ENCODE measurements at places on chromosomes 3 and 15.

GRCh38 chr15:66891776-66892175 is 173.6 kb upstream of the SMAD3 start:
- no peak for DNase-seq

- DNase-seq: no peak
Measured at GRCh38 chr15:80434926-80435720, 30.9 kb downstream of the ARNT2 start.

DNA sequence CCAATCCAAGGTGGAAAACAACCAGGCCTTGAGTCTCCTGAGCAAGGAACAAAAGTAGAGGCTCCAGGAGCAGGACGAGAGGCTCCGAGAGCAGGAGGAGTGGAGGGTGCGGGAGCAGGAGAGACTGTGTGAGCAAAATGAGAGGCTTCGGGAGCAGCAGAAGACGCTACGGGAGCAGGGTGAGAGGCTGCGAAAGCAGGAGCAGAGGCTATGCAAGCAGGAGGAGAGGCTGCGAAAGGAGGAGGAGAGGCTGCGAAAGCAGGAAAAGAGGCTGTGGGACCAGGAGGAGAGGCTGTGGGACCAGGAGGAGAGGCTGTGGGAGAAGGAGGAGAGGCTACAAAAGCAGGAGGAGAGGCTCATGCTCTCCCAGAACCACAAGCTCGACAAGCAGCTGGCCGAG is 60.3 kb upstream of the UBE2Q2 start:
- no peak for DNase-seq

DNA sequence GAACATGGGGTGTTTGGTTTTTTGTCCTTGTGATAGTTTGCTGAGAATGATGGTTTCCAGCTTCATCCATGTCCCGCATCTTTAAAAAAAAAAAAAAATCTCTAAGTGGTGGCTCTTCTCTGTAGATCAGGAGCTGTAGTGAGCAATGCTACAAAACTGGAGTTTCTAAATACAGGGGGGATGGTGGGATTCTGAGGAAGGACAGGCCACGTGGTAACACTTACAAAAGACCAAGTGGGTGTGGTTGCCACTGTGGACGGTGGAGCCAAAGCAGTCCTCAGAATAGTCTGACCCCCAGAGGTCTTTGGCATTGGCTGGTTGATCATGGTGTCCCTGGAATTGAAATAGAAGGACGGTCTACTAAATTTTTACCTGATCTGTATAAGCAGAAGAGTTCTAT is 7.7 kb downstream of the CCRL2 start:
- no peak for DNase-seq

- no peak for DNase-seq
Measured at GRCh38 chr3:103644450-103644849, 1209.6 kb downstream of the ZPLD1 start.

GRCh38 chr3:42195879-42196330 is 70.1 kb downstream of the CCK start:
- peak; percentile 27 for DNase-seq

DNA sequence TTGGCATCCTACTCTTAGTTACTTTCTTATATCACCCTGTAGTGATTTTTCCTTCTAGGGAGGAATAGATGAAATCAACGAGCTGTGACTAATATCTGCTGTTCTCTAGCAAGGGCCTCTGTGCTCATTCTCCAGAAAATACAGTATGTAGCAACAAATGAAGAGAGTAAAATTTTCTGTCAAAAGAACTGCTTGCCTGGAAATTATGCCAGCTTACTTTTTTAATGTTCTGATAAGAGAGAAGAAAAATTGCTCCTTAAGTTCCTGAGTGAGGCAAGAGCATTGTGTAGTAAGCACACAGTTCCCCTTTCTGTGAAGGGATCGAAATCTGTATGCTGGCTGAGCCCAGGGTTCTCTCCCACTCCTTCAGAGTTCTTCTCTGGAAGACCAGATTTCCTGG is 51.4 kb upstream of the GK5 start:
- DNase-seq: peak; percentile 56

- DNase-seq: peak; percentile 84
Measured at GRCh38 chr15:66761726-66762595, 59.9 kb downstream of the SMAD6 start.

DNA sequence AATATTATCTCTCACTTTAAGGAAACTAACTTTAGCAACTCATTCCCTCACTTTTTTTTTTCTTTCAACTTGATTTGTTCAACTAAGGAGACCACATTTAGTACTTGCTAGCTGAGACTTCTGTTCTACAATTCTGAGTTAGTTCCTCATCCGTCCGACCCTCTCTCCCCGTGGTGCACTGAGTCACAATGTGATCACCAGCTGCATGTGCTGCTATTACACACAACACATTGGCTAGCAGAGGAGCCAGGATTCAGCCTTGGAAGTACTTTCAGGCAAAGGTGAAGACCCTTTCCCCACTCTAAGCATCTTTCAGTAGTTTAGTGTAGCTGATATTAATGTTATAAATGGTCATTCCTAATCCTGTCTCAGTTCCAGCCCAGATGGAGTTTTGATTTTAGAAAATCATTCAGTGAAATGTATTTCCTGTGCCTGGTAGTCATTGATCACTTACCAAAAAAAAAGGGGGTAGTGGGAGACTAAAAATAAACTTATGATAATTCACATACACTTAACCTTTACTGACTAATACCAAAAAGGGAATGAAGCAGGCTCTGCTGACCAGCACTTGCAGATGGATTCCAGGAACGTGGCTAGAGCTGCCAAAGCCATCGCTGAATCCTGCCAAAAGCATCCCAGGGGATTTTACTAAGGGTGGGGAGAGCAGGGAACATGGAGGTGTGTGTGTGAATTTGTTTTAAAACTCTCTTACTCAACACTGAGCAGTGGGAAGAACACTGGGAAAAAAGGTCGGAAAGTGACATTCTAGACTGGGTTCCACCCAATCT is 424.8 kb downstream of the LPP start:
- peak; percentile 98 for DNase-seq

- peak; percentile 31 for DNase-seq
Measured at GRCh38 chr3:97793420-97794019, 28.3 kb upstream of the CRYBG3 start.

GRCh38 chr15:38991126-38991525 is 426.5 kb upstream of the RASGRP1 start:
- DNase-seq: peak; percentile 49

- no peak for DNase-seq
Measured at GRCh38 chr3:99803297-99803696, 14.4 kb upstream of the CMSS1 start.

- DNase-seq: no peak
Measured at GRCh38 chr3:128369121-128369703, 97.5 kb downstream of the DNAJB8 start.

DNA sequence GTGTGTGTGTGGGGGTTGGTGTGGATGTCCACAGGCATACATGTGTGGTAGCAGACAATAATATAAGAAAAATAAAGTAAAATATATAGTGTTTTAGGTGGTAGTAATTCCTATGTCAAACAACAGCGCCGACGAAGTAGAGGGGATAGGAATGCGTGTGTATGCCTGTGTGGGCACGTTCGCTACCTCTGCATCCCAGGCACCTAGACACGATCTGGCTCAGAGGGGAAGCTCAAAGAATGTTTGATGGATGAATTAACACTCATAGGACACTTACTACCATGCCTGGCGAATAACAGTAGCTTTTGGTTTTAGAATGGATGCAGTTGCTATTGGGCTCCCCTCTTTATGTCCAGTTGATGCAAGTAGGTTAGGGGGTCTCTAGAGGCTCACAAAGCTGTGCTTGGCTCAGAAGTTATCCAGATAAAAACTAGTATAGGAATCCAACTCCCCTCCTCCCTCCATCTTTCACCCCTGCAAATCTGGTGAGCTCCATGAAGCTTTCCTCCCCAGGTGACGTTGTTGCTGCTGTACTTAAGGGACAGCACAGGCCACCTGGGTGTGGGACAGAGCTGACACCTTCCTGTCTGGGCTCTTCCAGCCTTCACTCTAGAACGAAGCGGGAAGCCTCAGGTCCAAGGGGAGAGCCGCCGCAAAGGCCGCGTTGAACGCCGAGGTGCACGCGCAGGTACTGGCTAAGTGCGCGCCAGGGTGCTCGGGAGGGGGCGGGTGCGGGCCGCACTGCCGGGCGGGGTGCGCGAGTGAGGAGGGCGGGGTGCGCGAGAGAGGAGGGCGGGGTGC is 192.6 kb upstream of the LYSMD4 start:
- no peak for DNase-seq

GRCh38 chr15:67108122-67108961 is 42.9 kb downstream of the SMAD3 start:
- DNase-seq: no peak

GRCh38 chr3:1611824-1612223 is 486.8 kb upstream of the CNTN4 start:
- no peak for DNase-seq

GRCh38 chr3:178777718-178778411 is 241.6 kb downstream of the KCNMB2 start:
- no peak for DNase-seq

DNA sequence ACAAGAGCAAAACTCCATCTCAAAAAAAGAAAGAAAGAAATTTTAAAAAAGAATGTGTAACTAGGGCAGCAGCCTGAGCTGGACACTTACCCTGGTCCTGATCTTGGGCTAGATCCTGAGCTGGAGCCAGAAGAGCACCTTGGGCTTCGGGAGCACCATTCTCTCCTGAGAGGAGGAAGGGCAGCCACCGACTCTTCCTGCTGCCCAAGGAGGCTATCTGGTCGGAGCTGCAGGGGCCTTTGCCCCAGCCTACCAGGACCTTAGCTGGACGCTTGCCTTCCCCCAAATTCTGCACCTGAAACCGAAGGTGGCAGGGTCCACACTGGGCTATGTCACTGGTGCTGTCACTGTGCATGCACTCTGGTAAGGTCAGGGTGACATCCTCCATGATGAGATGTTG is 6.9 kb upstream of the CAMKV start:
- no peak for DNase-seq

GRCh38 chr15:36278219-36278618 is 301.2 kb upstream of the CDIN1 start:
- DNase-seq: peak; percentile 11

GRCh38 chr3:167863811-167864551 is 128.5 kb downstream of the SERPINI1 start:
- no peak for DNase-seq

DNA sequence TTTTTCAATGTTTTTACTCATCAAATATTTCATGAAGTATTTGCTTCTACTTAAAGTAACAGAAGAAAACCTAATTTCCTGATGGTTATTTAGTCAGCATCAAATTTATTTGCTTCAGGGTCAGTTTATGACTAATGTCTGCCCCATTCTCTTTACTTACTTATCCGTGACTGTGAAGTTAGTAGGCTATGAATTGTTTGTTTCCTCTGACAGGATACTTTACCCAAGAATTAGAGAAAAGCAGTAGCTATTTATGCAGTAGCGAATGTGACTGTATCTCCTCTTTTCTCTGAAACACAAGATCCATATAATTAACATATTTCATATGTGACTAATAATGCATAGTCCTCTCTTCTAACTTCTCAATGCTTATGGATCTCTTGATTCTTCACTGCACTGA is 329.9 kb upstream of the ROBO1 start:
- no peak for DNase-seq

All from fibroblast of gingiva (primary cell).